ENCODE measurements at places on chromosomes 16 and 17.

- H3K36me3 ChIP-seq: peaks cover 10% of the 10 kb centered on the region
- no peak overlapping the region for H3K27ac ChIP-seq
- H3K27me3 ChIP-seq: no peaks in the 10 kb centered on the region
- no peaks in the 10 kb centered on the region for H3K4me1 ChIP-seq
- DNase-seq: no peak
Observed at GRCh38 chr17:64218066-64218465, 45.0 kb downstream of the TEX2 start.

- H3K4me3 ChIP-seq: no peak overlapping the region
- no peak for DNase-seq
- no peaks in the 10 kb centered on the region for H3K36me3 ChIP-seq
Observed at GRCh38 chr16:75086281-75086680, 30.3 kb downstream of the LDHD start.

- H3K4me1 ChIP-seq: peaks cover 12% of the 10 kb centered on the region
- DNase-seq: peak; percentile 48
- no peak overlapping the region for H3K27ac ChIP-seq
- H3K27me3 ChIP-seq: no peaks in the 10 kb centered on the region
- no peak overlapping the region for H3K4me3 ChIP-seq
Observed at GRCh38 chr16:361872-362701, 8.3 kb downstream of the MRPL28 start.

GRCh38 chr16:88846088-88846487, 10.7 kb downstream of the GALNS start:
- no peak overlapping the region for H3K4me3 ChIP-seq
- no peak overlapping the region for H3K27ac ChIP-seq
- DNase-seq: no peak
- H3K36me3 ChIP-seq: peaks cover under 1% of the 10 kb centered on the region
- H3K4me1 ChIP-seq: no peaks in the 10 kb centered on the region

DNA sequence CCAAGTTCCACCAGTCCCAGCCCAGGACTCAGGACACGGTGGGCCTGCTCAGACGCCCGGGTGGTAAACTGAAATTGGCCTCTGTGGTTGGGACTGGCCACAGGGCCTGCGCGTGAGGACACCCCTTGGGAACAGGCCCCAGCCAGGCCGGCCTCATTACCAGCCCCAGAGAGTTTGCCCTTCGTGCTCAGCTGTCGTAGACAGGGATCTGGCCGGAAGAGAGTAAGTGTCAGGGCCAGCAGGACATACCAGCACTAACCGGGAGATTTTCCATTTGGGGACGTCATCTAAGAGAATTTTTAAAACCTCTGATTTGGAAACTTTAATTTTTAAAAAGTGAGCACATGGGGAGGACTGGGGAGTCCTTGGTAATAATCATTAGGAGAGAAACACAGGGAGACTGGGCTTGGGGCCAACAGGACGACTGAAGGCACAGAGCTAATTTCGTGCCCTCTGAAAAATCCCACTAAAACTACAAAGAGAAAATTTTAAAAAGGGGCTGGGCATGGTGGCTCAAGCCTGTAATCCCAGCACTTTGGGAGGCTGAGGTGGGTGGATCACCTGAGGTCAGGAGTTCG, 2.4 kb upstream of the RBFOX3 start:
- H3K4me3 ChIP-seq: no peak overlapping the region
- peaks cover 14% of the 10 kb centered on the region for H3K27me3 ChIP-seq
- no peak for DNase-seq
- H3K4me1 ChIP-seq: no peaks in the 10 kb centered on the region
- H3K27ac ChIP-seq: no peak overlapping the region

DNA sequence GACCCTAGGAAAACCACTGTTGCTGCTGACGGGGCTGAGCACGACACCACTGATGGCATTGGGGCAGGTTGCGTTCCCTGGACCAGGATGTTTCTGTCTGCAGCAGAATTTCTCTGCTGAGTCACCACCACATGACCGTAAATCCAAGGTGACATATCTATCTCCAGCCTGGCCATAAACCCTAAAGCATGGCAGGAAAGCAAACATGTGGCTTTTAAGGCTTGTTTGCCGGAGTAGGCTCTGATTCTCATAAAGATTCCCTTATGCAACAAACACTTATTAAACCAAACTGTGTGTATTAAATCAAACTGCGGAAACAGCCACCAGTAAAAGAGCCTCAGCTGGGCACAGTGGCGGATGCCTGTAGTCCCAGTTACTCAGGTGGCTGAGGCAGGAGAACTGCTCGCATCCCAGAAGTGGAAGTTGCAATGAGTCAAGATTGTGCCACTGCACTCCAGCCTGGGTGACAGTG, 17.3 kb downstream of the MPHOSPH6 start:
- no peak overlapping the region for H3K4me3 ChIP-seq
- H3K27ac ChIP-seq: no peak overlapping the region
- peaks cover 6% of the 10 kb centered on the region for H3K36me3 ChIP-seq
- no peak for DNase-seq

DNA sequence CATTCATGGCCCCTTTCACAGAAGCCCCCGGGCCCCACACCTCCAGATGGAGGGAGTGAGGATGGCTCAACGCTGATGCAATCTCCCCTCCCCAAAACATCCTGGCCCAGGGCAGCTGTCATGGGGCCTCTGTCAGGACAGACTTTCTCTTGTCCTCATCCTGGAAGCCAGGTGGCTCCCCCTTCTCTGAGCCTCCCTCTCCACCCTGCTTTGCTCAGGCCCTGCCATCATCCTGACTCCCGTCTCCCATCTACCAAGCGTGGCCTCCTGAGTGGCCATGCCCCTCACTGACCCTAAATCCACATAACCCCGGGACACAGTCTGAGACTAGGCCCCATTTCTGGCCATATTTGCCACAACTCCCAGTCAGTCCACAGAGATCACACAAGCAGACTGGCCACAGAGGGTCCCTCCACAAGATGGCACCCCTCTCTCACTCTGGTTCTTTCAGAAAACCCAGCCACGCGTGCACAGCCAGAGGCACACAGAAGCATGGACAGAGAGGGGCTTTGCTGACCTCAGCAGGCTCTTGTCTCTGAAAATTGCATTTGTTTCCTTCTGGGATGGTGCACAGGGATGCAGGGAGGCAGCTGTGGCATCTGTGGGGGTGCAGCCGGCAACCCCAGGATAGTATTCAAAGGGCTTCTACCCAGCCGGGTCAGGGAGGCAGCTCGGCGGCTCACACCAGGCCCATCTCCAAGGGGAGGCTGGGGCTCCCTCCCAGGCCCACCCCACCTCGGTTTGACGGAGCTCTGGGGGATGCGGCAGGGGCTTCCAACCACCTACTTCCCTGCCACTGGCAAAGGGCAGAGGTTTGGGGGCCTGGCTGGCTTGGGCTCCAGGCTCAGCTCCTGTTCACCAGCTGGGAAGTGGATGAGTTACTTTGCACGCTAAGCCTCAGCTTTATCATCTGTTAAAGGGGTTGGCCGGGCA, 16.9 kb downstream of the DOC2B start:
- no peak overlapping the region for H3K4me3 ChIP-seq
- H3K27ac ChIP-seq: no peak overlapping the region
- DNase-seq: no peak

- no peaks in the 10 kb centered on the region for H3K4me1 ChIP-seq
- H3K4me3 ChIP-seq: no peak overlapping the region
- H3K27ac ChIP-seq: no peak overlapping the region
- no peaks in the 10 kb centered on the region for H3K36me3 ChIP-seq
- H3K27me3 ChIP-seq: no peaks in the 10 kb centered on the region
Observed at GRCh38 chr17:10579270-10579669, 29.8 kb upstream of the MYH2 start.

DNA sequence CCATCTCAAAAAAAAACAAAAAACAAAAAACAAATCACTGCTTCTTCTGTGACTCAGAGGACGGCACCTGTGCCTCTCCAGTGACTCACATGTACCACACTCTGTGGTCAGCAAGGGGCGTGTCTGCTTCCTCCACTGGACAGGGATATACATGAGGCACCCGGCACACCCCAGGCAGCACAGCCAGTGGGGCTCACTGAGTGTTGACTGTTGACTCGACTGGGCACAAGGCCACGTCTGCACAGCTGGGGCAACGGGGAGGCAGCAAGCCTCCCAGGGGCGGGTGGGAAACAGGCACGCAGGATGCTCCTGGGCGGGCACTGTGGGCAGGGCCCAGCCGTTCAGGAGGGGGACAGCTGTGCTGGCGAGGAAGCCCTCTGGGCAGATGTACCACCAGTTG, 64.1 kb downstream of the TIMM22 start:
- peaks cover 54% of the 10 kb centered on the region for H3K36me3 ChIP-seq
- H3K4me1 ChIP-seq: no peaks in the 10 kb centered on the region
- no peak for DNase-seq
- H3K27me3 ChIP-seq: no peaks in the 10 kb centered on the region
- no peak overlapping the region for H3K4me3 ChIP-seq

GRCh38 chr16:66036184-66036583, 330.3 kb upstream of the CDH5 start:
- H3K4me3 ChIP-seq: no peak overlapping the region
- no peaks in the 10 kb centered on the region for H3K4me1 ChIP-seq
- no peak for DNase-seq
- no peaks in the 10 kb centered on the region for H3K27me3 ChIP-seq
- no peaks in the 10 kb centered on the region for H3K36me3 ChIP-seq

DNA sequence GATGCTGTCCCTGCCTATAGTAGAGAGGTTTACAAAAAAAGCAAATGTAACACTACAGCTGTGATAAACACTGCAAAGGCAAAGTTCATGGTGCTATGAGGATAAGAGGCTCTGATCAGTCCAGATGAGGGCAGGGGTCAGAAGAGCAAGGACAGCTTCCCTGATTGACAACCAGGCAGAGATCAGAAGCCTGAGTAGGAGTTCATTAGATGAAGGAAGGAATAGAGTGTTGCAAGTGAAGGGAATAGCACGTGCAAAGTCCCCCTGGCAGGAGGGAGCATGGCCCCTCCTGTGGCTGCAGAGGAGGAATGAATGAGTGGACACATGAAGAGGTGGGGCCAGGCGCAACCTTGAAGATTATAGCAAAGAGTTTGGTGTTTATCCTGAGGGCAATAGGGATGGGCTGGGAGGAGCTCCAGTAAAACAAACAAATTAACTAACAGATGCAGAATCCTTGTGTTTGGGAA, 208.4 kb upstream of the IRX5 start:
- no peak overlapping the region for H3K4me3 ChIP-seq
- H3K27me3 ChIP-seq: no peaks in the 10 kb centered on the region
- no peaks in the 10 kb centered on the region for H3K4me1 ChIP-seq
- no peak for DNase-seq
- no peaks in the 10 kb centered on the region for H3K36me3 ChIP-seq

GRCh38 chr16:66130296-66130905, 236.1 kb upstream of the CDH5 start:
- no peaks in the 10 kb centered on the region for H3K36me3 ChIP-seq
- no peak overlapping the region for H3K4me3 ChIP-seq
- no peak for DNase-seq
- H3K4me1 ChIP-seq: no peaks in the 10 kb centered on the region
- H3K27ac ChIP-seq: no peak overlapping the region
- H3K27me3 ChIP-seq: peaks cover 5% of the 10 kb centered on the region

DNA sequence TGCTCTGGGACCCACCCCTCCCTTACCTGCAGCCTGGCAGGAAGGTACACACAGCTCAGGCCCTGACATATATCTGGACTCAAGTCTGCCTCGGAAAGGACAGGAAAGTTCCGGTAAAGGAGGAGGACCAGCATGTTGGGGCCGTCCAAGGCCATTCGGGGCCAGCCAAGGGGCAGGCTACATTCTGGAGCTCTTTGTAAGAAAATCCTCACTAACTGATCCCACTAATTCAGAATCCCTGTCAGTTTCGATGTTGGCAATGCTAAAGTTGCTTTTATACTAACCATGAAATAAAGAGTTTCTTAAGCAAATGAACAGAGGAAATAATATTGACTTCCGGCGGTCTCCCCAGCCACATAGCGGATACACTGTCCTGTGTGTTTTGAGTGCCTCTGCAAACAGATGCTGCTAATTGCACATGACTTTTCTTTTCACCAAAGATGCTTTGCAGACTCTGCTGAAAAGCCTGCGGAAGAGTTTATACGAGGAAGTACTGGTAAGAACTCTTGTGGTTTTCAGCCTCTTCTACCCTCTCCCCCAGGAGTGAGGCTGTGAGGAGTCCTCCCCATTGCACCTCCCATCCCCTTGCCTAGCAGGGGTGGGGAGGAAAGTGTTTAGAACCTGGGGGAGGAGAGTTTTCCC, 54.8 kb downstream of the PLXDC1 start:
- H3K4me3 ChIP-seq: peak overlapping the region; percentile 3
- H3K27ac ChIP-seq: peak overlapping the region; percentile 52
- DNase-seq: no peak
- peaks cover 58% of the 10 kb centered on the region for H3K4me1 ChIP-seq

DNA sequence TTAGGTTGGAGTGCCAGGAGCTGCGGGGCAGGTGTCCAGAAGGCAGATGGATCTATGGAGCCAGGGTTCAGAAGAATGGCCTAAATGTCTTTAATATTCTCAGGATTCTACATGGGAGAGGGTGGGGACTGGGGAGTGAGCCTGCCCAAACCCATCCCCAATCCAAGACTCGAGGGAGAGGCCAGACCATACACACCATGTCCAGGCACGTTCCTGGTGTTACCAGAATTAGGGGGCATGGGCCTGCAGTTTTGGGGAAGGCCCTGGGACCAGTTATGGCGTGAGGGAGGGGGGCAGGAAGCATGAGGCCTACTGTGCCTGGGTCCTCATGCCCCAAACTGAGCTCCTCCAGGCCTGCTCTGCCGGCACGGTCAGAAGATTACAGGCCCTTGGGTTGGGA, 1.9 kb downstream of the TAX1BP3 start:
- H3K27ac ChIP-seq: no peak overlapping the region
- DNase-seq: no peak
- H3K4me1 ChIP-seq: peaks cover 22% of the 10 kb centered on the region
- no peaks in the 10 kb centered on the region for H3K27me3 ChIP-seq
- H3K4me3 ChIP-seq: no peak overlapping the region

- no peaks in the 10 kb centered on the region for H3K4me1 ChIP-seq
- H3K27ac ChIP-seq: no peak overlapping the region
- H3K36me3 ChIP-seq: no peaks in the 10 kb centered on the region
- H3K27me3 ChIP-seq: no peaks in the 10 kb centered on the region
Observed at GRCh38 chr17:45114117-45114932, 18.0 kb downstream of the PLCD3 start.

DNA sequence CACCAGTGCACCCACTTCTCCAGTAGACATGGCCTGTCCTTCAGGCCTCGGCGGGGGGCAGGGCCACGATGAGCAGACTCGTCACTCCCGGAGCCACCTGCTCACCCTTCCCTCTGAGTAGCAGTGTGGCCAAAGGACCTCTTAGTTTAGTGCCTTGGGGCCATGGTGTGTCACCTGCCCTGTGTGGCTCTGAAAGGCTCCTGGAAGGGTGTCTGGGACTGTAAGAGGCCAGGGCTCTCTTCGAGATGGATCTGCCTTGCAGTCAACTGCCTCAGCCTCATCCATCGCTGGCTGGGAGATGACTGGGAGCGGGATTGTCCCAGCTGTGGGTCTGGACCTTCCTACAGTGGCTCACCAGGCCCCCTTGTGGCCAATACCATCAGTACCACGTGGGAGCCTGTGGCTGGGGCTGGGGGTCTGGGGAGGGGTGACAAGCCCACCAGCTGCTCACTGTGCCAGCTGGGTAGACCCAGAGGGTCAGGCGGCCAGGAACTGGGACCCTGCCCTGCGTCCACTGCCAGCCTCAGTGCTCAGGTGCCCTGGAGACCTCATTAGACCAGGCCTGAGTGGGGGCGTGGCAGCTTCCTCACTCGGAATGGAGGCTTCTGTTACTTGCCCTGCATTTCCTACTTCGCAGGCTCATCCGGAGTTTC, 133.4 kb downstream of the OR1D5 start:
- peaks cover 3% of the 10 kb centered on the region for H3K4me1 ChIP-seq
- DNase-seq: no peak
- H3K4me3 ChIP-seq: no peak overlapping the region
- no peak overlapping the region for H3K27ac ChIP-seq
